ENCODE measurements at places on chromosomes 5 and 9.

DNA sequence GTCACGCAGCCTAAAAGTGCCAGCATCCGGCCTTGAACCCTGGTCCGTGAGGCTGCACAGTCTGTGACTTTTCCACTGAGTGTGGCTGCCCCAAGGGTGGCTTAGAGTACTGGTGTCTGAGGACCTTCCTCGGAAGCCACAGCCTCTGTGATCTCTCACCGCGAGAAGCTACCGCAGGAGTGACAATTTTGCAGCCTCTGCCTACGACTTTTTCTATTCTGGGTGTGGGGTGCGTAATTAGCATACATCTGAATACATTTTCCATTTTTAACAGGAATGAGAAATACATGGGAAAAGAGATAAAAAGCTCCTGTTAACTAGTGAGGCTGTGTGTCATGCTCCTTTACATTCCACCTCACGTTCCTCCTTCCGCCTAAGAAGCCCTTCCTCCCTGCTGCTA lies 48.3 kb upstream of the HRH2 start:
- no peak for DNase-seq

DNA sequence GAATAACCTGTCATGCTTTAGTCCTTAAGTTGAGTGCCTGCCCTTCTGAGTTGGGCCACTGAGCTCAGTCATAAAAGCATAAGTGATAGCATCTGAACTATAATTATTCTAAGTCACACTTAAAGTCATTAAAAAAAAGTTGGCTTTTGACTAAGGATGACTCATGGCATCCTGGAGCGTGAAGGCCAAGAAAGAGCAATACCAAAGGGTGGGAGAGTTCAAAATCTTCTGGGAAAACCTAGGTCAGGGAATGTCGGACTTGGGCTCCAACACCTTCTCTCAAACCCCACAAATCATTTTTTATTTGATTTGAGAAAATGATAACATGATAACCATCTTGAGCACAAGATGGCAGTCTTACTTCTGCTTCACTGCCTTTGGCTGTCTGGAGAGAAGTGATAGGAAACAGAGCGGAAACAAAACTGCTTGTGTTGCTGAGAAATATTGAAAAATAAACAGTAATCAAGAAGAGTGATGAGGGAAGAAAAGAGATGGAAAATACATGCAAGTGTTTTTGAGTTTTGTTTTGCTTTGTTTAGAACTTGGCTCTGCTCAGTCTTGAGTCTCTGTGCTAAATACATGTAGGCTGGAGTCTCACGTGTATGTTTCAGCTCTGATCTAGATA lies 16.9 kb upstream of the NTRK2 start:
- no peak for DNase-seq

DNA sequence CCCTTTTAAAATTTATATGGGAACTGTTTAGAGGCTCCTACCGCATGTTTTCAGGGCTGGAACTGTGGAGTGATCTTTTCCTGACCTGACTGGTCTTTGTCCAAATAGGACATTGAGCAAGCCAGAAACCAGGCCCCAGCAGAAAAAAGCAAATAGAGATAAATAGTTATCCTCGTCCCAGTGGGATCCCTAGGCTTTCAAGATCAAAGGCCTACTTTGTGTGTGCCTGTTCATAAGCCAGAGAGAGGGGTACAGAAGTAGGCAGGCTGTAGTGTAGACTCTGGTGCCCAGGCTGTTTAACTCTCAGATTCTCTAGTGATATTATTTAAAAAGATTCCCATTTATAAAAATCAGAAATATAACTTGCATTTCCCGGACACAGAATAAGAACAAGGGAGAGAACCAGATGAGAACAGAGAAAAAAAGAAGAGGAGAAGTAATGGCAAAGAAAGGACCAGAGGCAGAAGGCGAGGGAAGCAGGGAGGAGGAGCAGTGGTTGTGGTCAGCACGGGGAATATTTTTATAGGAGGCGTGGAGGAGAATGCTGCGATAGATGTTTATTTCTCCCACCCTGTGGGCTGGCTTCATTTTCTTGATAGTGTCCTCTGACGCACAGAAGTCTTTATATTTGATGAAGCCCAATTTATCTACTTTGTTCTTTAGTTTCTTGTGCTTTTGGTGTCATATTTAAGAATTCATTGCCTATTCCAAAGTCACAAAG lies 101.2 kb downstream of the AOPEP start:
- no peak for DNase-seq

DNA sequence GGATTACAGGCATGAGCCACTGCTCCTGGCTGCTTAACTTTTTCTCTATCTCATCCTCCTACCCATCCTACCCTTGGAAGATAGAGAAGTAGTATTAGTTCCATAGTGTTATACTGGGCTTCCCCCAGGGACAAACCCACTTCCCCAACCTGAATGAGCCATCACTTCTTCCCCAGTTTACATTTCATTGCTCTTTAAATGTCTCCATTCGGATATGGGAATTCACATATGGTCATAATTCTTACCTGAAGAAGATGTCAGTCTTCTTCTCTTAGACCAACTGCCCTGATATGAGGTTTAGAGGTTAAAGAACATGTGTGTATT lies 1.9 kb downstream of the CD274 start:
- DNase-seq: peak; percentile 70

DNA sequence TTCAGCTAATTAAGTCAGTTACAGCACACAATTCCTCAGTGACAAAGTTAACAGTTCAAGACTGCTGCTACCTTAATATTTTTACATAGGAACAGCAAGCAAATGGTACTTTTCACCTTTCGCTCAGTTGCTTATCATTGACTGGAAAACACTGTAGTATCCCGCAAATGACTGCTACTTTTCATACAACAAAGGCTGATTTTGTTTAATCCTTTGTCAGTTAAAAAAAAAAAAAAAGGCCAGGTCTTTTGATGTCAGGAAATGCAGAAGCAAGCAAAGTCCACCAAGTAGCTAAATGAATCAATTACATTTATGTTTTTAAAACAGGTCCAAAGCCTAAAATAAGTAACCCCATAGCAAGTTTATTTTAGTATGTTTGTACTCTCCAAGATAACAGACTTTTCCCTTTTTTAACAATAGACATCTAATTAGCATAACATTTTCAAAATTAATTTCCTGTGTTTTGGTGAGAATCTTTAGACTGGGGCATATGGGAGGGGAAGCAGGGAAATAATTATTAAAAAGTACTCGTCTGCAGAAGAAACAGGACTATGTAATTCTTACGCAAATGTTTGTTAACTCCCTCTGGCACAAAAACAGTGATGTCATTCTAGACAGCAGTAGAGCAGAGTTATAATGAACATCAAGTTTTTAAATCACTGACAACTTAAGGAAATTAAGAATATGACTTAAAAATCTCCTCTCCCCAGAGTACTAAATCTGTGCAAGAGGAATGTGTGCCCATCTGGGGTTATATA lies 9.6 kb downstream of the PFDN1 start:
- DNase-seq: peak; percentile 32

GRCh38 chr9:121992571-121993212 lies 100.4 kb downstream of the TTLL11 start:
- peak; percentile 79 for DNase-seq

- no peak for DNase-seq
Observed at GRCh38 chr5:134511796-134512660, 13.4 kb upstream of the JADE2 start.

DNA sequence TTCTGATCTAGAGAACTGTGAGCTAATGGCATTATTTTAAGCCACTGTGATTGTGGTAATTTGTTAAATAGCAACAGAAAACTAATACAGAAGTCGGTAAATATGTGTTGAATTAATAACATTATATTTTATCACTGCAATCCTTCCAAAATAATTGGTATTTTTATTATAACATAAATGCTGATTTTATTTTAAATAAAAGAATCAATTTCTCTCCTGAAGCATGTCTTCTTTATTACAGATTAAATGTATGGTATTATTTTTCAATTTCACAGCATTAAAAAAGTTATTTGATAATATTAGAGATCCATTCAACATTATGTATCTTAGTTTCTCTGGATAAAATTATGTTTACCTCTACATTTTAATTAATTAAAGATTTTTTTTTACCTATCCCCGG lies 165.5 kb upstream of the EDIL3 start:
- DNase-seq: no peak

- no peak for DNase-seq
Observed at GRCh38 chr9:114272739-114273431, 50.0 kb upstream of the ORM1 start.

GRCh38 chr5:93578813-93579691 lies 2.0 kb downstream of the NR2F1-AS1 start:
- peak; percentile 54 for DNase-seq

DNA sequence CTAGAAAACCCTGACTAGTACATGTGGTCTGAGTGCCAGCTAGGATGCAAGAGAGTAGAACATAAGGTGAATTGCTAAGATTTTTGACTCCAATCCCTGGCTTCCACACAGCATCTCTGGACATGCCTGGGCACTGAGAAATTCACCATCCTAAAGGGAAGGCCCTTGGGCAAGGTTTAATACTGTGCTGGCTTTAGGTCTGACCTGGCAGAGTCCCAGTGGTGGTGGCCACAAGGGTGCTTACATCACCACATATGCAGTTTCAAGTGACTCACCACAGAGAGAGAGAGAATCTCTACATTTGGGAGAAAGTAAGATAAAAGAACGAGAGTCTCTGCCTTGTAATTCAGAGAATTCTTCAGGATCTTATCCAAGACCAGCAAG lies 661.6 kb upstream of the C9orf72 start:
- no peak for DNase-seq

- no peak for DNase-seq
Observed at GRCh38 chr5:10481241-10481935, 39.7 kb downstream of the ROPN1L start.

GRCh38 chr5:153523831-153524230 lies 33.4 kb downstream of the GRIA1 start:
- DNase-seq: no peak

DNA sequence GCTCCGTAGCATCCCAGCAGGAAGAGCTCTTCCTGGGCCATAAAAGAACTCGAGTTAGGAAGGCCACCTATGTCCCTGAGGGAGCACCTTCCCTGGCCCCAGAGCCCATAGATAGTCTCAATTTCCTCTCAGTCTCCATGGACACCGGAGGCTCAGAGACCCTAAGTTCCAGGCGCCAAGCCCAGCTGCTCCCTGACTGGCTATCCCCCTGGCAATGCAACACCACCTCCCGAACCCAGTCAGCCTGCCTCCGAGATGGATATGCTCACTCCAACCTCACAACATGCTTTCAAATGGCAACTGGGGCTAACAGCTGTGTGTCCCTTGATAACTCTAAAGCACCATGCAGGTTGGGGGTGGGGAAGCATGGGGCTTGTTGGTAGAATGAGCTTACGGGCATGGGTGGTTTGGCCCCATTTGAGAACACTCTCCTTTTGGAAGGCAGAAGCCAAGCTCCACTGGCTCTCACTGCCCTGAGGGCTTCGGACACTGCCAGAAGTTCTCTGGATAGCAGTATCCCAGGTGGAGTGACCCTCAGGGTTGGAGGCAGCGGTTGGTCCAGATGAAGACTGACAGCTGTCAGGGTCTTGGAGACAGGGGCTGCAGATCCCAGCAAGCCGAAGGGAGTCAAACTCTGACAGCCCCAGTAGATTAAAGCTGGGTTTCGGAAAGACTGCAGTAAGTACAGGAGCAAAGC lies 165.3 kb downstream of the PAX5 start:
- no peak for DNase-seq

DNA sequence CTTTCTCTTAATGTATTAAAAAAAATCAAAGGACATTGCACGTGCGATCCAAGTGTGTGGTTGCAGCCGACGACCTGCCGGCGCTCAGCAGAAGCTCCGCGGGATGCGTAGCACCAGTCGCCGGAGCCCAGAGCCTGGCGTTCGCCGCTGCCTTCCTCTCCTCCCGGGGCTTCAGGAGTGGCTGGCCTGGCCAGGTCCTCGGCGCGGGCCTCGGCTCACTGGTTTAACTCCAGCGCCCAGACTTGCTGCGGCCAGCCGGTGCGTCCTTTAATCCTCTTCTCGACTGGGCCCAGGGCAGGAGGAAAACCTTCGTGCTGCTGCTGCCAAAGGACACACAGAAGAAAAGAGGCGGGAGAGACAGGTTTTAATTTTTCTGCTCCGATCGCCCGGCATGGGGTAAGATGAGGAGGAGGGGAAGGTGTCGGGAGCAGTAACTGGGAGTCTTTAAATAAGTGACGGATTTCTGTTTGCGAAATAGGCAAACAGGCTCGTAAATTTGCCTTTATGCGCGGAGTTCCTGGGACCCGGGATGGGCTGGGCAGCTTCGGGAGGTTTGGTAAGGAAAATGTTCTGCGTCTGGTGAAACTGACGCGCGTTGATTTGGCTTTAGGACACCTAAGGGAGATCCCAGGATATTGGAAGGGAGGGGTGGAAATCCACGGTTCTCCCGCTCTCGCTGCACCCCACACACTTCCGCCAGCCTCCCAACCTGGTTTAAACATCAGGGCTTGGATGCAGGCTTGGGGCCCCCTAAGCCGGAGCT lies 2.3 kb downstream of the HAND1 start:
- no peak for DNase-seq

GRCh38 chr5:111224561-111225345 lies 569 bp downstream of the CAMK4 start:
- DNase-seq: no peak

DNA sequence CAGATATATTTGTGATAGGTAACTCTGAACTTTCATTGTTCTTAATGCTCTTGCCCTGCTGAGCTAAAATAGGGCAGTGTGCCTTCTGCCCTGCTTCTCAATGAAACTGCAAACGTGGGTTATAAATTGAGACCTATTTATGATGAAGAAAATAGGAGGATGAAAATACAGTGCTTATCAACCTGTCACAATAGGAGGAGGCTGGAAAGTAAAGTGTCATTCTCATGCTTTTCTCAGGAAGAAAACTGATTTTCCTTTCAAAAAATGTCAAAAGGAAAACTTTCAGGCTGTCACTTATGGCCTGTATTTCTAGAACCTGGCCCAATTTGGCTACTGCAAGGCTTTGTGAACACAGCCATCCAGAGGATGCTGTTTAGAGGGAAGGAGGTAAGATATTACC lies 130.3 kb upstream of the TUSC1 start:
- DNase-seq: no peak

GRCh38 chr5:122493091-122494021 lies 181.3 kb downstream of the SNCAIP start:
- no peak for DNase-seq

GRCh38 chr5:143469125-143469524 lies 65.6 kb upstream of the NR3C1 start:
- no peak for DNase-seq

- peak; percentile 62 for DNase-seq
Observed at GRCh38 chr5:78979909-78980308, 5.2 kb downstream of the ARSB start.

GRCh38 chr5:62592558-62592957 lies 13.9 kb downstream of the LRRC70 start:
- peak; percentile 69 for DNase-seq

- peak; percentile 43 for DNase-seq
Observed at GRCh38 chr5:72508241-72509170, 1.3 kb upstream of the ZNF366 start.

GRCh38 chr9:133003671-133004090 lies 25.2 kb downstream of the GFI1B start:
- DNase-seq: no peak

GRCh38 chr5:160312960-160313727 lies 780 bp upstream of the CCNJL start:
- DNase-seq: no peak
